ENCODE measurements at places on chromosomes 5 and 9.

DNA sequence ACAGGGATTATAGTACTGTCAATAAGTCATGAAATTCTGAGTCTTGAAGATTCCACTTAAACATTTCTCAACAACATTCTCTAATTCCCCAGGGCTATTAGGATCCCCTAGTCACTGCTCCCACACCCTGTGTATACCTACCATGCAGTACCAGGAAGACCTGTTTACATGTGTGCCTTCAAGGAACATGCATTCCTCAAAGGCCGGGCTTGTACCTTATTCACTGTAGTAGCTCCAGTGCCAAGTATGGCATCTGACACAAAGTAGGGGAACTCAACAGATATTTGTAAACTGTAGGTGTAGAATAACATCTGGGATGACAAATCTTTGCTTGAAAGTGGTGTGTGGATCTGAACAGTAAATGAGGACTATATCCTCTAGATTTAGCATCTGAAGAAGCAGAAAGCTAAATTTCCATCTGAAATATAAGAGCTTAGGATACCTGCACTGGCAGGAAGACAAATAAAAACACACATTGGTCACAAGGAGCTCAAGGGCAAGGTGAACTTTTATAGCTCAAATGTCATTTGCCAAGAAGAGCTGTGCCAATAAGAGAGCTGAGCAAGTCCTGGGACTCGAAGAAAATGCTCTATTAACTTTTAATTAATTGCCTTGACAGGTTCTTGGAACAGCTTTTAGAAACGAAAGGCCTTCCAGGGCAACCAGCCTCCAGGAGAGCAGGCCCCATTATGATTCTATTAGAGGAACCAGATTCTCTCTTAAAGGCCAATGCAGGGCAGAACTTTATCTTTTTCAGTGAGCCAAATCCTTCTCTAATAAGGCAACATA is 52.3 kb upstream of the MYOT start:
- no peak for DNase-seq

GRCh38 chr5:67308988-67309688 is 112.5 kb upstream of the CD180 start:
- no peak for DNase-seq

DNA sequence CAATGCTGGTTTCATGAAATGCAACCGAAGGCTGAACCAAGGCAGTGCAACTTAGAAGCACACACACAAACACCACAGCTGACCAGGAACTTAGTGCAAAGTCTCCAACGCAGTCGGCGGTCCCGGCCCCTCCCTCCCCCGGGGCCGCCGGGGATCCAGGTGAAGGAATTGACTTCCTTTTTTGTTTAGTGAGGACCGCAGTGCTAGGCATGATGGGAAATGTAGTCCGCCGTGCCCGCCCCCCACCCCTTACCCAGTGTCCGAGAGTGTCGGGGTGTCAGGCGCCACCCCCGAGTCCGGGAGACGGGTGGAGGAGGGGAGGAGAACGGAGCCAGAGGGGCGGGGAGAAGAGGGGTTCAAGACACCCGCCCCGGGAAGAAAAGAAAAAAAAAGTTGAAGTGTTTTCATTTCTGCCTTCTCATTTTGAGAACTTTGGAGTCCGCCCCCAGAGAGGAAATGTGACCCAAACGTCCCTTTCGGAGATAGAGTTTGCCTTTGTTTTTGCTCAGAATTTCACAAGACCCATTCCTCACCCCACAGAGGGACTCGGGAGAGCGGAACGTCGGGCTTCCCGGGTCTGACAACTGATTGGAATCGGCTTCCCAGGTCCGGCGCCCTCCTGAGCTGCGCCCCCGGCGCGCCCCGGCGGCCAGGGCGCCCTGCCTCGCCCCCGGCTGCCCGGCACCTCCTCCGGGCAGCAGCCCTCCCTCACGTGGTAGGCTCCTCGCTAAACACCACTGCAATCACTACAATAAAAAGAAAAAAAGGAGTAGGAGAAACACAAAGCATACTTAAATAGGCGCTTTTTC is 2.0 kb downstream of the IER5L start:
- peak; percentile 92 for DNase-seq

- no peak for DNase-seq
Observed at GRCh38 chr9:131833906-131834305, 94.0 kb upstream of the RAPGEF1 start.

DNA sequence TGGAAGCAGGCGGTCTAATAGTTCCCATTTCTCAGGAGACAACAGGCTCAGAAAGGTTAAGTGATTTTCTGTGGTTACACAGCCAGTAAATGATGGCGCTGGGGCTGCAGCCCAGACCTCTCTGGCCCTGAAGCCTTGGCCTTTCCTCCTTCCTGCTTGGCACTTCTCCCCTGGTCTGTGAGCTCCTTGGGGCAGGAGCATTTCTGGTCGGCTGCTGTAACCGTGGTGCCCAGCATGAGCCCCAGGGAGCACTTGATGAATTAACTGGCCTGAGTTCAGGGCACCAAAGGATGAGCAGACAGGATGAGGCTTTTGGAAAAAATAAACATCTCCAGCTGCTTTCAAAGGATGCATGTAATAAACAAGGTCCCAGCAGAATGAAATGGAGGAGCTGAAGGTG is 30.2 kb downstream of the CDHR2 start:
- no peak for DNase-seq

- DNase-seq = no peak
Observed at GRCh38 chr5:63700241-63700640, 262.0 kb downstream of the HTR1A start.

GRCh38 chr5:149445739-149446369 is 66.8 kb upstream of the IL17B start:
- DNase-seq = no peak

DNA sequence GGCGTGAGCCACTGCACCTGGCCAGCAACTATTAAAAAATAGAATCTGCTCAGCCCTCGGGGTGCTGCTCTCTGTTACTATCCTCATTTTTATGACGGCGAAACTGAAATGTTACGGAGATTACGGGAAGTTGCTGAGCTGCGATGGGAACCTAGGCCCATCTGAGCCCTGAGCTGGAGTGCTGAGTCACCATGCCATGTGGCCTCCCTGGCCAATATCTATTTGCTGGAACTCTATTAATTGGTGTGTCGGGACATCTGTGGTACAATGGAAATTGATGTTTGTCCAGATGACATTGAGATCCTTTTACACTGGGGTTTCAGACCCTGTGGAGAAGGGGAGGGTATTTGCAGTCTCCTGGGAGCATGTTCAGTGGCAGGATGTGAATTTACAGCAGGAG is 8.1 kb downstream of the PRDM12 start:
- no peak for DNase-seq

DNA sequence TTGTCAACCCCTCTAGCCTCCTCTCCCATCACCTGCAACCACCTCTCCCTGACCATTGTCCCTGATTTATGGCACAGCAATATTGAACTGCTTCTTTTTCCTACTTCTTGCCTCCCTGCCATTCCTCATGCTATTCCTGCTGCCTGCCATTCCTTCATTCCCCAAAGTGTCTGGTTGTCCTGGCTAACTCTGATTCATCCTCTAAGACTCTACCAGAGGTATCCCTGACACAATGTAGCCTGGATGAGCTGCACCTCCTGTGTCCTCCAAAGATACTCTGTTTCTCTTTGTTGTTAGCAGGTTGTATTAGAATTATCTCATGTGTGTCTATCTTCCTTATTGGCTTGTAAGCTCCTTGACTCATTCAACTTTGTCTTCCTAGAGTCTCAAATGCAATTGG is 53.5 kb upstream of the PTPN3 start:
- DNase-seq = no peak

GRCh38 chr5:143428155-143428554 is 24.7 kb upstream of the NR3C1 start:
- DNase-seq = no peak
